T1000 (cell line): ENCODE measurements at places on chromosomes 2 and 18.

DNA sequence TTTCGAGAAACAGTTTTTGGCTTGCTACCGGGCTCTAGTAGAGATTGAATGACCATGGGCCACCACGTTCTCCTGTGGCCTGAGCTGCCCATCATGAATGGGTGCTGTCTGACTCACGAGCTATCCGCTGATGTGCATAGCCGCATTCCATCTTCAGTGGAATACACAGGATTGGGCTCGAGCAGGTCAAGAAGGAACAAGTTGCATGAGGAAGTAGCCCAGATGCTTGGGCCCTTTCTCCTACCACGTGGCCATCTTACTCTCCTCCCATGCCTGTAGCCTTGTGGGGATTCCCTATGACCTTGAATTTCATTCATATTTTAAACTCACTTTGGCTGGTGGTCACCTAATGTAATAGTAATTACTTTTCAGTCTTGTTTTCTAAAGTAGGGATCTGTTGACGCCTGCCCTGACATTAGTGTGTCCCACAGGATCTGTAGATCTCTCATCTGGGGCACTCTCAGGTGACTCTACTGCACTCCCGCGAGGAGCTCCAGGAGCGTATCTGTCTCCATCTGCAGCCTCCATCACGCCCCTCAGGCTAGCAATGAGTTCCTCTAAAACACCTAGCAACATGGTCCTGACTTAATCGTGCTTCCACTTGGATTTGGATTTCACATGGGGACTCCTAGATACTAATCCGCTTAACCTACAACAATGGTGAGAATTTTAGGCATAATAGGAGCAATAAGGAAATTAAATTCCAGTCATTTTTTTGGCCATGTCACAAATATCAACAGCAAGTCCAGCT is 67.8 kb downstream of the PSMG2 start:
- DNase-seq = no peak

DNA sequence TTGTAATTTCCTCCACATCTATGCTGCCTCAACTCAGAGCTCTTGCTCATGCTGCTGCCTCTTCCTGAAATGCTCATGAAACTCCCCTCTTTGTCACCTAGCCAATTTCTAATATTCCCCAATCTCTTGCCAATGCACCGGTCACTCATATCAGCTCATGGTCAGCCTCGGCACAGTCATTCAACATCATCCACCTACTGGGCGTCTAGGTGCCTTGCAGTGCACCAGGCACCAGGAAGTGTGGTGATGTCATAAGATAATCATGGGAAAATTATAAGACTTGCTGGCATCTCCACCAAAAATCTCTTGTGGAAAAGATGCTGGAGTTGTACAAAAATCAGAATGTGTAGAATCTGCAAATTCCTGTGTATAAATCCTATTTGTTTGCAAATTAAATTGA is 52.6 kb upstream of the RAB27B start:
- DNase-seq = peak; percentile 8

- DNase-seq = no peak
These were observed 469.9 kb upstream of the NRP2 start for GRCh38 chr2:205212357-205212756.

- no peak for DNase-seq
These were observed 133.7 kb upstream of the COPS8 start for GRCh38 chr2:236951830-236952475.

DNA sequence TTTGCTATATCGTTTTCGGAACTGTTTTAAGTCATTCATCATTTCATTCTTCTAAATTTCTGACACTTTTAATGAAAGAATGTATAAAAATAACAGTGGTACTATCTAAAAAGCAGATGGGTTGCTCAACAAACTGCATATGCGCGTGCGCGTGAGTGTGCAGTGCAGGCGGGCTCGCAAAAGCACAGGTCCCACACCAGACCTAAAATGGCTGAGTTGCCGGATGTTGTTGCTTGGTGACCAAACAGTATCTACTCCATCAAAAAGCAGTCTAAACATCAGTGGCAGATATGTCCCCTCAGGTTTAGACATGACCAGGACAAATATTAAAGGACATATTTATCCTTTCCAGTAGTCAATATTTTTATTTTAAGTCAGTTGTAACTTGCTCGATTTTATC is 5.1 kb downstream of the NOL4 start:
- DNase-seq = no peak

DNA sequence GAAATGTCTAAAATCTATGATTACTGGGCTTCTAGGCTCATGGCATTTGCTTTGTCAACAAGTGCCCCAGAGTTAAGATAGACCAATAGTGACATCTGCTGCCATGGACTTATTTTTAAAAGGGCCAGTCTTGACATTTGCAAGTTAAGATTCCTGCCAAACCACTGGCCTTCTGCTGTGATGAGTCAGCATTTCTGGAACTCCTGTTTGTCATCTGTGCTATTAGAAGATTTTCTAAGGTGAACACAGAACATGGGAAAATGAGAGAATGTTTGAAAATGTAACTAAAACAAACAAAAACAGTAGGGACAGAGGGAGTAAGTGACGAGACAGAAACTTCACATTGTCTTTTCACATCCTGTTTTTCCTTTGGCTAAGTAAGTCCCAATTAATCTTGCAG is 93.7 kb upstream of the WDR75 start:
- DNase-seq = peak; percentile 13

DNA sequence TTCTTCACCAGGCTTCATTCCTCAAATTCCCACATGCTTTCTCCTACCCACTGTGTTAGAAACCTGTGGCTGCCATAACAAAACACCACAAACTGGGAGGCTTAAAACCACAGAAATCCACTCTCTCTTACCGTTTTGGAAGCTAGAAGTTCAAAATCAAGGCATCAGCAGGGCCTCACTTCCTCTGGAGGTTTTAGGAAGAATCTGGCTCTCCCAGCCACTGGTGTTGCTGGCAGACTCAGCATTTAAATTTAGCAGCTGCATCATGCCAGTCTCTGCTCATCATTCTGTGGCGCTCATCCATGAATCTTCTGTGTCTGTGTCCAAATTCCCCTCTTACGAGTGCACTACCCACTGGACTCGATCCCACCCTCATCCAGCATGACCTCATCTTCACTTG is 248.5 kb downstream of the ZNF516 start:
- no peak for DNase-seq

DNA sequence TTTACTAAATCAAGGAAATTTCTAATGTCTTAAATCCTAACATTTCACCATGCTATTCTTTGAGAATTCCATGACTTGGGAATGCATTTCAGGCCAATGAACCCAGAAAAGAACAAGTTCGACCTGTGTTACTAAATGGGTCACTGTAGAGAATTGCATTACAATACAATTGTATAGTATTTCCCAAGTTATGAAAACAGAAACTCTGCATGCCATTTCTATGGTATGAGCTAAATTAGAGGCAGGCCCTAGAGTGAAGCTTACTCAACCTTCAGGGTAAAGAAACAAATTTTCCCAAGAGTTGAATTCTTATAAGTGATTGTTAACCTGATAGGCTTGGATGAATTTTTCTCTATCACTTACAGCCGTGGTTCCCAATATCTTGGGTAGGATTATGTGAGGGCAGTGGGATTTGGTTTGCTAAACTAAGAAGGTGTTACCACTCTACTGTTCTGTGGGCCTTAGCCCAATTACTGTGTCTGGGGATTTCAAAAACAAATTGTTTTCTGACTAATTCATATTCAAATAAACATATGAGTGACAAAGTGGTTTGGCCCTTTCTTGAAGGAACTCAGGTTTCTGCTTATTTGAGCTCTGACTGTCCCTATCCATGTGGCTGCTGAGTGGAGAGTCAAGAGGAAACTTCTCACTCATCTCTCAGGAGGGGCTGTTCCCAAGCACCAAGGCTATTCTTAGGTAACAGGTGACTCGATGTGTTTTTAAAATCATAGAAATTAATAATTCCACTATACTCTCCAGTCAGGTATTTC is 11.2 kb upstream of the SERPINB7 start:
- no peak for DNase-seq

DNA sequence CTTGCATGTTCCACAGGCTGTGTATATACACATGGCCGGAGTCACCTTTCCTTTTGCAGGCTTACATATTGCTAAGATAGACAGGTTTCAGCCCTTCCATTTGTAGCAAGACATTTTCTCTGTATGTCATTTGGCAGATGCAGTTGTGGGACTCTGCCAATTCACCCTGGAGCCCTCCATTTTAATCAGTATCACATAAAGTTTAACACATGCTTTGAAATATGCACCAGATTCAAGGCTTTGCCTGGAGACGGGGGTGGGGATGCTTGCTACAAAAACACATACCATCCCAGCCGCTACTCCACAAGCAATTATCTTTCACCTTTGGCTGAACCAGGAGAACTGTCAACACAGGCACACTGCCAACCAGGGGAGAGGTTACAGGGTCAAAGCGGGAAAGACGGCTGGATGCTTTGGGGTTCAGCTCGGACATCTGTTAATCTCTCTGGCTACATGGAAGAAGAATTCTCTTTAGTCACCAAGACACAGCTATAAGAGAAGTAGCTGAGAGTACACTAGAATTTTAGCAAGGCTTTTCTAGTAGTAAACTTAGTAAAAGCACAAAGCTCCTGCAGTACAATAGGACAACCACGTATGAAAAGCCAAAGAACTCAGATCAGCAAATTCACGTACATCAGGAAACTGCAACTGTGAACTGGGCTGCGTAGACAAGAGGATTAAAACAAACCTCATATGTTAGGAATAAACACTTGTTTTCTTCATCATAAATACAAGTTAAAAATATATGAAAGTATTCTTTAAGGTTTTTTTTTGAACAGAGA is 130.9 kb downstream of the EXOC6B start:
- no peak for DNase-seq

GRCh38 chr2:72205504-72205881 is 57.8 kb upstream of the CYP26B1 start:
- DNase-seq = no peak

GRCh38 chr18:40866013-40866645 is 1088.9 kb upstream of the PIK3C3 start:
- no peak for DNase-seq

- no peak for DNase-seq
These were observed 24.5 kb upstream of the LCLAT1 start for GRCh38 chr2:30422444-30423040.

- DNase-seq = no peak
These were observed 34.1 kb downstream of the PARD6G start for GRCh38 chr18:80213182-80213581.

DNA sequence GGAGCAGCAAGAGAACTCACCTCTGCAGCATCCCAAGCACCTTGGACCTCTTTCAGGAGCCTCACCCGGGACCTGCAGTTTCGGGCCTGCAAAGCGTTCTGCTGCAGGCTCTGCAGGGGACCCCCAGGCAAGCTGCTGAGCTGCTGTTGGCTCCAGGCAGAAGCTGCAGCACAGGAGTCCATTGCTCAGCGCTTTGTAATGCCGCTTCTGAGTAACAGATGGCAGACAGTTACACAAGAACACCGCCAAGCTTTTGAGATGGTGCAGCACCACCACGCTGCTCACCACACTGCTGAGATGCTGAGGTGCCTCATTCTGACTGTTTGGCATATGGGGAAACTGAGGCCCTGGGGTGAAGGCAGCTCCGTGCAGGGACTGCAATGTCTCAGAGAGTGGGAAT is 1.9 kb upstream of the GALNT14 start:
- no peak for DNase-seq

DNA sequence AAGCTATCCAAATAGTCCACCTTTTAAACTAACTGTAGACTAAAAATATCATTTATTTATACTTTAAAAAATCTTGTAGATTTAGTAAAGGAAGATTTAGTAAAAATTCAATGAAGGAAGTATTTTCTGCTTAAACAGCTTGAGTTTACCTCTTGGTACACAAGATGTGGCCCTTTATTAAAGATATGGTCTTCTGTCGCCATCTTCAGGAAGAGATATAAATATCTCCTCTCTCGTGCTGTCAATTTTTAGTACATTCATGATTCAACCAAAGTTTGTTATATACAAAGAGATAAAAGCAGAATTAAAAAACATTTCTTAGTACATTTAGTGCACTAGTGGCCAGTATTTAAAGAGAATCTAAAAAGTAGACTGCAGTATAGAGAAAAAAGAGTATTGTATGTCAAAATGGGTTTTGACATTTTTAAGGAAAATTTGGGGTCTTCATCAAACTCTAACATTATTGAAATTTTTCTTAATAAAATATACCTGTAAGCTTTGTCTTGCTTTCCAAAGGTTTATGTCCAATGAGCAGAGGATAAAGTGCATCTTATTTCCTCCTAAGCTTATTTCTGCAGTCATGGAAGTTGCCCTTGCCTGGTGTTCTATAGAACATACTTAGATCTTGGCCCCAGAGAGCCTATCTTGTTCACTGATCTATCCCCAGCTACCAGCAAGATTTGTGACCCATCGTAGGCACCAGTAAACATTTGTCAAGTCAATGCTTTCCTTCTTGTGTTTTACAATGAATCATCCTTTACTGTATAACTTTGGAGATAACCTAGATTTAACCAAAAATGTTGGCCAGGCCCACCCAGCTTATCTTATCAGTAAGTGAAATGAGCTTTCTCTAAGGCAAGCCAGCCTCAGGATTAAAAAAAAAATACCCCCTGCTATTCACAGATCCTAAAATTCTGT is 18.5 kb upstream of the EML6 start:
- DNase-seq = no peak

- no peak for DNase-seq
These were observed 3.0 kb upstream of the IL1B start for GRCh38 chr2:112839407-112840067.

GRCh38 chr2:108388045-108388444 is 10.3 kb downstream of the SULT1C4 start:
- DNase-seq = no peak

GRCh38 chr2:218889937-218890336 is 9.3 kb downstream of the WNT10A start:
- no peak for DNase-seq

DNA sequence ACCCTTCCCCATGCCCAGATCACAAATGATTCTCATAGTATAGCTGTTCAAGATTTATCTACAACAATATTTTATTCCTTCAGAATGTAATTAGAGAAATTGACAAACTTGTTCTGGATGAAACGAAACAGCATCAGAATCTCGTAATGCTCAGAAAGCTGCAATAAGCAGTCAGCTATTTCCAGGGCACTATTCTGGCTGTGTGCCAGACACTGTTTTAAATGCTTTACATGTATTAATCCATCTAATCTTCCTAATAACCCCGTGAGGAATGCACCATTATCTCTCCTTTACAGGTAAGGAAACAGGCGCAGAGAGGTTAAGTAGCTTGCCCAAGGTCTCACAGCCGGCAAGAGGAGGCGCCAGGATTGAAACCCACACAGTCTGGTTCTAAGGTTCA is 10.1 kb upstream of the LYPD6B start:
- DNase-seq = no peak

- no peak for DNase-seq
These were observed 253.9 kb downstream of the AGAP1 start for GRCh38 chr2:235747786-235748091.

- no peak for DNase-seq
These were observed 1160.5 kb upstream of the NXPH2 start for GRCh38 chr2:139940686-139941085.
